Esophagus squamous epithelium (tissue), 5 donors: ENCODE measurements at places on chromosomes 7 and 10.

- DNase-seq, result no peak
Observed at GRCh38 chr10:70293169-70293843, 9.5 kb upstream of the NPFFR1 start.

- no peak for DNase-seq
Observed at GRCh38 chr10:71767420-71768035, 5.8 kb downstream of the VSIR start.

- DNase-seq, result no peak
Observed at GRCh38 chr7:26580064-26580591, 284.3 kb downstream of the SKAP2 start.

GRCh38 chr7:39321909-39322498 lies 244.2 kb upstream of the YAE1 start:
- no peak for DNase-seq

GRCh38 chr10:107741971-107742370 lies 577.5 kb upstream of the SORCS1 start:
- DNase-seq, result no peak

- no peak for DNase-seq
Observed at GRCh38 chr7:36034020-36034419, 119.0 kb upstream of the EEPD1 start.
